ENCODE measurements at places on chromosomes 16 and 17.

DNA sequence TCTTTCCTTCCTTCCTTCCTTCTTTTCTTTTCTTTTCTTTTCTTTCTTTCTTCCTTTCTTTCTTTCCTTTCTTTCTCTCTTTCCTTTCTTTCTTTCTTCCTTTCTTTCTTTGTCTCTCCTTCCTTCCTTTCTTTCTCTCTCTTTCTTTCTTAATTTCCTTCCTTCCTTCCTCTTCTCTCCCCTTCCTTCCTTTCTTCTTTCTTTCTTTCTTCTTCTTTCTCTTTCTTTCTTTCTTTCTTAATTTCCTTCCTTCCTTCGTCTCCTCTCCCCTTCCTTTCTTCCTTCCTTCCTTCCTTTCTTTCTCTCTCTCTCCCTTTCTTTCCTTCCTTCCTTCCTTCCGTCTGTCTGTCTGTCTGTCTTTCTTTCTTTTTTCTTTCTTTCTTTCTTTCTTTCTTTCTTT lies 1446.5 kb upstream of the GOT2 start:
- DNase-seq: no peak

DNA sequence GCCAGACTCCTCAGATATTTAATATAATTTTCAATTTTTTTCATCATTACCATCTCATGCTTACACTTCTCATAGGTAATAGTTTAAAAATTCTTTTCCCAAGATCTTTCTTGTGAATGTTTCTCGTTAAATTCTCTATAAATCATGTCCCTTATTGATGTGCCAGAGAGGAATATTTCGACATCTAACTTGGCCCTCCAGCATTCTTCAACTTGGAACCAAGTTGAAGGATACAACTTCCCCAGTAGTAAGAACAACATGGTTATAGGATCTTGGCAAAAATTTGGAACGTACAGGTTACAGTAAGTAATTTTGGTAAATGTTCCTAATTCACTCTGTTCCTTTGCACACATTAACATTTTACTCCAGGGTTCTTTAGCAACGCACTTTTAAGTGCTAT lies 731.8 kb downstream of the CDH11 start:
- DNase-seq: no peak

- DNase-seq: peak; percentile 52
These were observed 166.3 kb downstream of the SLC39A11 start for GRCh38 chr17:72926171-72926570.

GRCh38 chr17:82933911-82934310 lies 94.1 kb upstream of the ZNF750 start:
- no peak for DNase-seq

Data from cardiac fibroblast (primary cell).